Stimulated activated CD8-positive, alpha-beta memory T cell treated with anti-CD3 and anti-CD28 coated beads, Interleukin-7, amount 100 ng/mL, for 24 hours (primary cell): ENCODE measurements at places on chromosomes 6 and 20.

GRCh38 chr6:166707045-166707444, 80.0 kb upstream of the RPS6KA2 start:
- DNase-seq, result no peak

DNA sequence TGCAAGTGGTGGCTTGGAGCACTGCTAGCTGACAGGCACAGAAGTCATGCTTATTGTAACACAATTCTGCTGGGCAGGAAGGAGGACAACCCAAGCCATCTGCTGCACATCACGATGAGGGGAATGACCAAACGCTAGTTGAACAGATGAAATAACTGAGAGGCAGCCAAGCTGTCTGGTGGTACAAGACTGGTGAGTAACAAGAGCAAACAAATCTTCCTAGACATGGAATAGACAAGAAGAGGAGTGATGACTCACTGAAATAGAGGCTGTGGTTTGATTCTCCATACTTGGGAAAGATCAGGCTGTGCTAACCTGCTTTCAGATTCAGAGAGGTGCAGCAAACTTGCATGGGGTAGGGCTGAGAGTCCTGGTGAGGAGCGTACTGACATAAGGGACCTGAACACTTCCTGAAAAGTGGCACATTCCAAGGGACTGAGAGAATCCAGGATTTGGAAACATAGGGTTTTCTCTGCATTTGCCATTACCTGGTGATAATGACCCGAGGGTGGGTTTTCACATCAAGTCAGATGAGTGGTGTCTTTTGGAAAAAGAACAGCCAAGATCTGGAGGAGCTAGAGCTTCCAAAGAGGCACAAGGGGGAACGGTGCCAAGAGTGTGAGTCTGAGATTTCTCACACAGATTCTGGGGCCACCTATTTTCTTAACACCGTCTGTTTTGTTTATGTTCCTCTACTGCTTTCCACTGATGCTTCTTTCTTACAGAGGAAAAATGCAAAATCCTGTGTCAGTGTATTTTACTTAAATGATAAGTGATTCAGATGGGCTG, 60.0 kb downstream of the PRL start:
- DNase-seq, result no peak

DNA sequence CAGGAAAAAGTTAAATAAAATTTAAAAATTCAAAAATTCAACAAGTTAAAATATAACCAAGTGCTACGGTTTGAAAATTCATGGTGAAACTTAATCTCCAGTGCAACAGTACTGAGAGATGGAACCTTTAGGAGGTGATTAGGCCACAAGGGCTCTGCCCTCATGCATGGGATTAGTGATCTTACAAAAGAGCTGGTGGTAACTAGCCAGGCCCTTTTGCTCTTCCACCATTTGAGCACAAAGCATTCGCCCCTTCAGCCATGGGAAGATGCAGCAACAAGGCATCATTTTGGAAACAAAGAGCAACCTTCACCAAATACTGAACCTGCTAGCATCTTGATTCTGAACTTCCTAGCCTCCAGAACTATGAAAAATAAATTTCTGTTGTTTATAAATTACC, 80.9 kb downstream of the RNGTT start:
- no peak for DNase-seq

DNA sequence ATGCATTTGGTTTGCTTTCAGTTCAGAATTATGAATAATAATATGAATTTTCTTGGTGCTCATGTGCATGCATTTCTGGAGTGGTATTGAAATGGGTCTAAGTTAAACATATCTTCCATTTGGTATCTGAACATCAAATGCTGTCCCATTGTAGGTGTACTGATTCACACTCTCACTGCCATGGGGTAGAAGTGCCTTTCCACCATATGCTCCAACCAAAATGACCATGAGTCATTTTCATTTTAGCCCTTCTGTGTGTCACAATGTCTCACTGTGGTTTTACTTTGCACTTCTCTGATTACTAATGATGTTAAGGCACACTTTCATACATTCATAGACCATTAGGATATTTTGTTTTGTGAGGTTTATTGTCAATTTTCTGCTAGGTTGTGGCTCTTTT, 211.9 kb downstream of the HAO1 start:
- DNase-seq, result no peak

DNA sequence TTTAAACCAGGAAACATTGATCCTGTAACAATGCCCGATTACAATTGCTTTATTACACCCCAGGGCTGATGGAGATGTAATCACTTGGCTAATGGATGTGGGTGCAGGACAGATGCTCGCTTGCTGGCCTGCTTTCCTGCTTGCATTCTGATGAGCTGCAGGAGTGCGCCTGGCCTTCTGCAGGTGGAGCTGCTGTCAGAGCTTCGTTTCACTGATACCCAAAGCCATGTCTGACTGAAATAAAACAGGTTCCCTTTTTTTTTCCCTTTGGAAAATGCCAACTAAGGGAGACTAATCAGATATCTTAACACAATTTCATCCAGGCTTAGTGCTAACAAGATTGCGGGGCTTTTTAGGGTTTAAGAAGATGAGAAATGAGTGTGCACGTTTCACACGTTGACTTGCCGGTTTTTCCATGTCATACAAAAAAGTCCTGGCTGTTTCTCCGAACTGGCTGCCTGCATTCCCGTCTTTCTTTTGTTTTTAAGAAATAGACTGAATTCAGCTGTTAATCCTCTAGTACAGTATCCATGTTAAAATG, 60.7 kb downstream of the VAPB start:
- no peak for DNase-seq

DNA sequence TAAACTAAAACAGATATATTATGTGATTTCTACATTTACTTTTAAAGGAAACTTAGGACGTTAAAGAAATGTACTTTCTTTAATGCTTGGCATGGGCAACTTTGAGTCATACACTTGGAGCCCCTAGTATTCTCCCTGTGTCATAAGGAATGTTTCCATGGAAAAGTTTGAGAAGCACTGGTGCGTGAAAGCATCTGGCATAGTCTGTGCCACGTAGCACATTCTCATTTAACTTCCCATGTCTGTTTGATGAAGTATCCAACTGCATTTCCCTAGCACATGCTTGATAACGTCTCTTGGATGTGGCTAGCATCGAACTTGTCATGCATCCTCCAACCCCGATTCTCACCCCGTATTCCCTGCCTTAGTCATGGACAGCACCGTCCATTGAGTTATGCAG, 172.0 kb downstream of the TBC1D7 start:
- DNase-seq, result no peak
